Dermis blood vessel endothelial cell (primary cell): ENCODE measurements at places on chromosomes 2 and 18. TPM values are rescaled to one million over a fixed set of nuclear protein-coding genes. Genes with fewer than 3 reads are reported as not detected.

Gene GALNT13
- under 0.01 and 0.33 TPM in 2 replicates for total RNA-seq

Gene PFN4
- total RNA-seq = 0.23 and 1.7 TPM in 2 replicates

Gene LOXHD1
- total RNA-seq = under 0.01 and 0.05 TPM in 2 replicates

Gene ATP6V1C2
- 0.14 and 0.17 TPM in 2 replicates for total RNA-seq

Gene C2orf49
- 18.4 and 18.8 TPM in 2 replicates for total RNA-seq

Gene HAUS1
- 87.6 and 102 TPM in 2 replicates for total RNA-seq

Gene CYP27A1
- 8.6 and 12.8 TPM in 2 replicates for total RNA-seq

Gene SRBD1
- total RNA-seq = 18.0 and 27.5 TPM in 2 replicates

Gene CD8B
- not detected in 2 replicates for total RNA-seq

Gene TRIB2
- total RNA-seq = 73.6 and 141 TPM in 2 replicates

Gene RGPD8
- 10.5 and 16.2 TPM in 2 replicates for total RNA-seq

Gene FAM124B
- 139 and 228 TPM in 2 replicates for total RNA-seq

Gene ZNF142
- total RNA-seq = 9.0 and 14.1 TPM in 2 replicates

Gene TDRD15
- total RNA-seq = not detected in 2 replicates

Gene PID1
- total RNA-seq = under 0.01 and 0.05 TPM in 2 replicates

Gene DPP4
- total RNA-seq = 84.1 and 175 TPM in 2 replicates

Gene ERMN
- not detected in 2 replicates for total RNA-seq

Gene GPR55
- total RNA-seq = not detected in 2 replicates

Gene MFF
- total RNA-seq = 54.8 and 64.2 TPM in 2 replicates

Gene PLGLB2
- 0.65 and 1.7 TPM in 2 replicates for total RNA-seq

Gene PLGLB1
- 0.84 and 2.6 TPM in 2 replicates for total RNA-seq

Gene MLPH
- total RNA-seq = 0.28 and 1.0 TPM in 2 replicates

Gene LBX2
- 0.98 and 2.9 TPM in 2 replicates for total RNA-seq

Gene FHL2
- 42.0 and 56.4 TPM in 2 replicates for total RNA-seq

Gene DOK6
- total RNA-seq = under 0.01 and 1.0 TPM in 2 replicates

Gene IL1B
- total RNA-seq = 0.14 and 0.17 TPM in 2 replicates

Gene UGT1A1
- total RNA-seq = not detected in 2 replicates

Gene REG1B
- not detected in 2 replicates for total RNA-seq
